ENCODE measurements at places on chromosomes 11 and 22. TPM values are rescaled to one million over a fixed set of nuclear protein-coding genes. Genes with fewer than 3 reads are reported as not detected.

The MS4A6E gene
- total RNA-seq = not detected

The TTC36 gene
- not detected for total RNA-seq

The OR9I1 gene
- not detected for total RNA-seq

The HTATIP2 gene
- total RNA-seq = 33.8 TPM

The ALKBH8 gene
- 6.8 TPM for total RNA-seq

The KCNJ11 gene
- total RNA-seq = 31.4 TPM
